Esophagus squamous epithelium (tissue), 5 donors: ENCODE measurements at places on chromosomes 12 and 14.

- DNase-seq: no peak
Observed at GRCh38 chr12:704516-705242, 41.4 kb upstream of the NINJ2 start.

DNA sequence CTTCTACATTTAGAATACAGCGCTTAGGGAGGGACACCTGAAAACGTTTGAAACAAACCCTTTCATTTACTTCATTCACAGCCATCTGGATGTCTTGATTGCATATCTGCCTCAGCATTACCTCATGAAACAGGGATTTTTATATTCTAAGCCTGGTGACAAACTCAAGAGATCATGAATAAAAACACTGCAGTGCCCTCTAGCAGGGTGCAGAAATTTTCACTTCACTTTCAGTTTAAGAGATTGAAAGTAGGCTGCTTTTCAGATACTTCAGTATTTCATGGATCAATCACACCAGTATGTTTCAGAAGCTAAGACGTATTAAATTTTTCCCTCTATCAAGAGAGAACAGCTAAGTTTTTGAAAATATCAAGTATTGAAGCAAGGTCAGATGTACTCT is 467.8 kb downstream of the MDGA2 start:
- DNase-seq: no peak

GRCh38 chr12:51917746-51918453 is 10.6 kb downstream of the ACVRL1 start:
- no peak for DNase-seq

DNA sequence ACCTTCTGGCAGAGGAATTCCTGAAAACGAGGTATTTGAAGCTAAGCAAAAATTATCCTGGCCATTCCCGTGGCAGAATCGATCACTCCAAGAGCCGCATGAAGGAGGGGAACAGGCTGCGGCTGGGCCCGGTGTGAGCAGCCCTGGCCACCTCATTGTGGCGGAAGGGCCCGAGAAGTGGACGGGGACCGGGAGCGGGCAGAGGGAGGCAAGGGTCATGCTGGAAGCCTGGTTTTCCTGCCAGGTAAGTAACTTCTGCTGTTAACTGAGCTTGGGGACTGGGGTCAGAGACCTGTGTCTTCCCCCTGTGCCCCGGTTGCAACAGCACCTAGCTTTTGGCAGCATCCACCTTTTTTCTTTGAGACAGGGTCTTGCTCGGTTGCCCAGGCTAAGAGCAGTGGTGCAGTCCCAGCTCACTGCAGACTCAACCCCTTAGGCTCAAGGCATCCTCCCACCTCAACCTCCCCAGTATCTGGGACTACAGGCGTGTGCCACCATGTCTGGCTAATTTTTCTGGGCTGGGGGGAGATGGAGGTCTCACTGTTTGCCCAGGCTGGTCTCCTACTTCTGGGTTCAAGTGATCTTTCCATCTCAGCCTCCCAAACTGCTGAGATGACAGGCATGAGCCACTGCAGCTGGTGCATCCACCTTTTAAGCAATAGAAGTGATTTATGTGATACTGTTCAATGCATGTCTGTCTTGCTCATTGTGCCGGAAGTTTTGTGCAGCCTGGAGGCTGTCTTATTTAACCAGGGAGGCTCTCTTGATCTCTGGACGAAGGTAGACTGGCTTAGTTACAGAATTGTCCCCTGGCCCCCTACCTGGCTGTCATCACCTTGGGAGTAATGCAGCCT is 174.0 kb upstream of the MYL2 start:
- no peak for DNase-seq

DNA sequence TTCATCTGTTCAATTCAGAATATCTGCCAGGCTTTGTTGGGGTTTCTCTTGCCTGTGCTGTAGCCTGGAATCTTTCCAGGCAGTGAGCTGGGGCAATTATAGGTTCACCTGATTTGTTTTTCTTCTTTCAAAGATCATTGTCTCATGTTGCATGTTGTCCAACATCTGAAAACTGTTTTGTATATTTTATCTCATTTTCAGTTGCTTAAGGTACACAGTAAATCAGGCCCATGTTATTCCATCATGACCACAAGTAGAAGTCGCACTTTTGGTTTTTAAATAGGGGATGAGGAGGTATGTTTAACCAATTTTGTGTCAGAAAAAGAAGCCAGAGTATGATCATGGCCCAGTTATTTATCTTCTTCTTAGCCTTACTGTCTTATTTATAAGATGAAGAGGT is 24.9 kb upstream of the FUT8 start:
- DNase-seq: no peak

GRCh38 chr14:64653900-64654245 is 50.4 kb upstream of the PLEKHG3 start:
- no peak for DNase-seq

DNA sequence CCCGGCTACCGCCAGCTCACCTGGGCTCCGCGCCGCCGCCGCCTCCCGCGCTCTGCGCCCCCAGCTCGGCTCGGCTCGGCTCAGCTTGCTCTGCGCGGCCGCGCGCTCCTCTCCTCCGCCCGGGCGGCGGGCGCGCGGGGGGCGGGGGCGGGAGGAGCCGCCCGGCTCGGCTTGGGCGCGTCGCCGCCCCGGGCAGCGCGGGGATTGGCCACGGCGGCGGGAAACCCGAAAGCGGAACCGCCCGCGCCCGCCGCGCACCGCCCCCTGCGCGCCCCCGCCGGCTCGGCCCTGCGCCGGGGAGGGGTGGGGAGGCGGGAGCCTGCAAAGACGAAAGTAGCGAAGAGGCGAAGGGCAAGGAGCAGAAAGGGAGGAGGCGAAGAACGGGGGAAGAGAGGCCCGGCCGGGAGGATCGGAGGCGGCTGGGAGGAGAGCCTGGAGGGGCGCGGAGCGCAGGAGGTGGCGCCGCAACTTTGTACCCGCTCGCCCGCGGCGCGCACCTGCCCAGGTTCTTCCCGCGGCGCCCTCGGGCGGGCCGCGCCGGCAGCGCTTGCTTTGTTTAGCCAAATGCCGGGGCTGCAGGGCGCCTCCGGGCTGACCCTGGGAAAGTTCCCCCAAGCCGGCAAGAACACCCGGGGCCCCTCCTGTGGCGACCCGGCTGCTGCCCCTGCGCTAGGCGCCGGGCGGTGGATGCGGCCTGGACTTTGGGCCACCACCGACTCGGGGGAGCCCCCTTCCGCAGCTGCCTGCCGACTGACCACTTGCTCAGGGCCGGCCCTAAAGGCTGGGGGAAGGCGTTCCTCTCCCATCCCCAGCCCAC is at the start of gene CAMKK2:
Gene CAMKK2, minus strand, starts transcription at position 92 of the 817 bp plus-strand sequence. CDS start 22,183 bp downstream, outside the sequence.
- no peak for DNase-seq

DNA sequence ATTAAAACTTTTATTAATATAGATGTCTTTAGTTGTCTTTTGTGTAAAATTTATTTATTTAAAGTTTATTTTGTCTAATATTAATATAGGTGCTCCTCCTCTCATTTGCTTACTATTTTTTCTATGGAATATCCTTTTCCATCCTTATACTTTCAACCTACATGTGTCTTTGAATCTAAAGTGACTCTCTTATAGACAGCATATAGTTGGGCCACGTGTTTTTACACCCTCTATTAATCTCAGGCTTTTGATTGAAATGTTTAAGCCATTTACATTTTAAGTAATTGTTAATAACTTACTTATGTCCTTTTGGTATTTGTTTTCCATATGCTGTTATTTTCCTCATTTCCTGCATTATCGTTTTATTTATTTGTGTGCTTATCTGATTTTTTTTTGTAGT is 74.4 kb upstream of the LRFN5 start:
- no peak for DNase-seq

GRCh38 chr12:27480016-27480415 is 33.5 kb downstream of the SMCO2 start:
- DNase-seq: no peak

- no peak for DNase-seq
Observed at GRCh38 chr12:43069768-43070221, 480.2 kb upstream of the PRICKLE1 start.

DNA sequence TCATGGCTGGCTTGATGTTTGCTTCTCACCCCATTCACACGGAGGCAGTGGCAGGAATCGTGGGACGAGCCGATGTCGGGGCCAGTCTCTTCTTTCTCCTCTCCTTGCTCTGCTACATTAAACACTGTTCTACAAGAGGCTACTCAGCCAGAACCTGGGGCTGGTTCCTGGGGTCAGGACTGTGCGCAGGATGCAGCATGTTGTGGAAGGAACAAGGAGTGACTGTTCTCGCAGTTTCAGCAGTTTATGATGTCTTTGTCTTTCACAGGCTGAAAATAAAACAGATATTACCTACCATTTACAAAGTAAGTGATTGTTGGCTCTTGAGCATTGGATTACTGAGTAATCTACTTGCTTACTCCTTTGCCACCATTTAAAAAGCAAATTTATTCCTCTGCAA is 170.6 kb downstream of the TMTC2 start:
- no peak for DNase-seq

DNA sequence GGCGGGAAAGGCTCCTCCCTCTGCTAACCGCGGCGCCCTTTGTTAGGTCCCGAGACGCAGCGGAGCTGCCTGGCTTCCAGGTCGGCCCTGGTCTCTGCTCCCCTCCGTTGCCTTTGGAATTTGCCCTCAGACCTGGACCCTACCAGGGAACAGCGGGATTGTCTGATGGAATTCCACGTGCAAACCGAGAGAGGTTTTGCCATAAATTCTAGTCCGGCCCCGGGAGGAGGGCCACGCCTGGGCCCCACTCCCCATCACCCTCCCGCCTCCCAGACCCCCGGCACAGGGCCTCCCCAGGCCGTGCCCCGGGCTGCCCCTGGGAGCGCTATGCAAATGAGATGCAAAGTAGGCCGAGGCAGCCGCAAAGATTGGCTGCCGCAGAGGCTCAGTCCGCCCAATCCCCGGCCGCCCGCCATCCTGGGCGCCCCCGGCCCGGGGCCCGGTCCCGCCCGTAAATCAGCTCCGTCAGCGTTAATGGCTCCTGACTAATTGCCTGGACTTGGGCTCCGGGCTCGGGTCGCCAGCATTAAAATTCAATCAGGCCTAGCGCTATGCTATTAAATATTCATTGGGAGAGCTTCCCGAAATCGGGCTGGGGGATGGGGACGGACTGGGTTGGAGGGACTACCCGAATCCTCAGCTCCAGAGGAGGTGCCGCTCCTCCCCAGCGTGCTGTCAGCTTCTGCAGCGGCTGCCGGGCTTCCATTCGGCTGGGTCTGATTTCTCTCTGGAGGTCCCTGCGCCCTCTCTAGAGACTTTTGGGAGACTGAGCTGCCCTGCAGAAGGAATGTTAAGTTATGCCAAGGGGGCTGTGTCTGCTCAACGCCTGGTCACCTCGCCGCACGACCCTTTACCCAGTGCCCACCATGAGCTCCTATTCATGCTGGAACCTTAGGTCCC is 15.7 kb upstream of the FIGNL2 start:
- DNase-seq: no peak

DNA sequence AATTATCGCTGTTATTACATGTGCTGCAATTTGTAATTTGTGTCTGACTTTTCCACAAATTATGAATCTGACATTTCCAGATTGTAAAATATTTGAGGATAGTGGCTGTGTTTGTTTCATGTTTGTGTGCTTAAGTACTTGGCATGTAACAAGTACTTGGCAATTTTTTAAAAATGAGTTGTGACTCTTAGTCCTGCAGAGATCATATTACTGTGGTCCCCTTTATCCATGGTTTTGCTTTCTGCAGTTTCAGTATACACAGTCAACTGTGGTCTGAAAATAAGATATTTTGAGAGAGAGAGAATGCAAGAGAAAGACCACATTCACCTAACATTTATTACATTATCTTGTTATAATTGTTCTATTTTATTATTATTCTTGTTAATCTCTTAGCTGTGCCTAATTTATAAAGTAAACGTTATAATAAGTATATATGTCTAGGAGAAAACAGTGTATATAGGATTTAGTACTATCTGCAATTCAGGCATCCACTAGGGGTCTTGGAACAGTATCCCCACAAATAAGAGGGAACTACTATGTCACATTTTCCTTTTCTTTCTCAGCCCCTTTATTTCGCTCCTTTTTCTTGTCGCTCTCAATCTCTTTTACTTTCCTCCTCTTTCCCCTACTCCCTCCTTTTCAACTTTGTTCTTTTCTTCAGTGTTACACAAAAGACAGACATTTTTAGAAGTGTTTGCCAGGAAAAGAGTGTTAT is 176.1 kb downstream of the FUT8 start:
- DNase-seq: no peak

- DNase-seq: no peak
Observed at GRCh38 chr12:2416158-2416557, 363.4 kb downstream of the CACNA1C start.

- no peak for DNase-seq
Observed at GRCh38 chr14:53032161-53032803, 81.4 kb upstream of the FERMT2 start.

DNA sequence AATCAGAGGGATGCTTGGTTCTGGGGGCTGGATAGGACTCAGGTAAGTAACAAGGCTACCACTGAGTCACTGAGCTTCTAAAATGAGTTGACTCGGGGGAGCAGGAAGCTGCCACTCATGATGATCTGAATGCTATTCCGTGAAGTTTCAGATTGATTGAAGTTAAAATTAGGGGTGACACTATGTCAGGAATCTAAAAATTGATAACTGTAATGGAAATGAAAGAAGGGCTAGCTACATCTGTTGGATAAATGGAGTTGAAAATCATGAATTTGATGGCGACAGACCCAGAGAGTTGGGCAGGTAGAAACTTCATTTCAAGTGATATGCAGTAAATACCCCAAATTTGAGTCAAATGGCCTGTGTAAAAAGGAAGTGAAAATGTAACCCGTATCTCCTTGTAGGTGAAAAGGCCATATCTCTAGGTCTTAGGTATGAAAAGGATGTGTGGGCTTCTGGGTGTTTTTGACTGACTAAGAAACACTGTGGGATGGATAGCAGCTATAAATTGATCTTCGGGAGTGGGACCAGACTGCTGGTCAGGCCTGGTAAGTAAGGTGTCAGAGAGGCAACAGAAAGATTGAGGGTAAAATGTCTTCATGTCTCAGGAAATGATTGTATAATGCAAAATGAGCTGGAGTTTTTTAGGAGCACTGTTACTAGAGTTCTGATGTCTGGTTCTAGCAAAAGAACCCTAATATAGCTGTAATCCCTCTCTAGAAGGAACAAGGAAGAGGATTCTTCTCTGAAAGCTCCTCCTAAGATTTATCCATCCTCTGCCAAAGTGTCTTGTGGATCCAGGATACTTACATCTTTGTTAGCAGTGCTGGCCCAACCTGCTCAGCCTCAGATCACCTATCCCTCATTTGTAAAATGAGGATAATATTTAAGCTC is 57.3 kb downstream of the DAD1 start:
- DNase-seq: no peak

DNA sequence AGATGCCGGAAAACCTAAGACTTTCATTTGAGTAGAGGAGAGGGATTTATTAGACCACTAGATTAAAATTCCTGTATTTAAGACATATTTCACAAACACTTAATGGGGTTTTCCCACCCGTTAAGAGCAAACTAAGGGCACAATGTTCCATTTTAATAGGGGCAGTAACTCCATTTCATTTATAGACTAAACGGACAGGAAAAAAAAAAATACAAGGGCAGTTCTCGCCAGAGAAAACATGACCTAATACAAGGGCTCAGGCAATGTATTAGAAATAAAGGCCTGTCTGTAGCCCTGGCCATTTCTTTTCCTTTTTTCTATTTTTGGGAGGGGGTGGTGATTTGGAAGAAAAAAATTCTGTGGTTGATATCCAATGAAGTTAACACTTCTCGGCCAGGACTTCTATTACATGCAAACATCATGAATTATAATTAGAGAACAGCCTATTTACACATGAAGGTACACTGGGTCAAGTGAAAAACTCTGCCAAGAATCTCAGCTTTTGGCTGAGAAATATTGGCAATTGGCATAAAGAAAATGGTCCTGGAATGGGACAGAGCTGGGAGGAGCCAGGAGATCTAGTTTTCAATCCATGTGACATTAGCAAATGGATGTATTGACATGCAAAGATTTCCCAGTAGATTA is 641.1 kb upstream of the TBX3 start:
- no peak for DNase-seq

GRCh38 chr14:99716091-99716849 is 32.2 kb downstream of the CYP46A1 start:
- no peak for DNase-seq
